AG04450 (cell line): ENCODE measurements at places on chromosomes 3 and 15.

GRCh38 chr15:92462424-92463125 is 68.9 kb downstream of the ST8SIA2 start:
- no peak for DNase-seq

DNA sequence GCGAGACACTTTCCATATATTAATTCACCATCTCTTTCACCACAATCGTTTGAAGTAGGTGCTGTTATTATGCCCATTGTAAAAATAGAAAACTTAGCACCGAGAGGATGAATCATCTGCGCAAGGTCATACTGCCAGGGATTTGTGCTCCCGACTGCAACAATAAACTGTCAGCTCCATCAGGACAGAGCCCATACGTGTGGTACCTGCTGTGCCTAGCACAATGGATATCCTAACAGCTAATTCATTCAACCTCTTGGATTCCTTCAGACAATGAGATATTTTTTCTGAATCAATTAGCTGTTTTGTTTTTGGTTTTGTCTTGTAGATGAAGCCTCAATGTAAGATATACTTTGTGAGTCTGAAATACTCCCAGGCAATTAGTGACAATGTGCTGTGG is 32.3 kb upstream of the PROK2 start:
- DNase-seq: no peak

DNA sequence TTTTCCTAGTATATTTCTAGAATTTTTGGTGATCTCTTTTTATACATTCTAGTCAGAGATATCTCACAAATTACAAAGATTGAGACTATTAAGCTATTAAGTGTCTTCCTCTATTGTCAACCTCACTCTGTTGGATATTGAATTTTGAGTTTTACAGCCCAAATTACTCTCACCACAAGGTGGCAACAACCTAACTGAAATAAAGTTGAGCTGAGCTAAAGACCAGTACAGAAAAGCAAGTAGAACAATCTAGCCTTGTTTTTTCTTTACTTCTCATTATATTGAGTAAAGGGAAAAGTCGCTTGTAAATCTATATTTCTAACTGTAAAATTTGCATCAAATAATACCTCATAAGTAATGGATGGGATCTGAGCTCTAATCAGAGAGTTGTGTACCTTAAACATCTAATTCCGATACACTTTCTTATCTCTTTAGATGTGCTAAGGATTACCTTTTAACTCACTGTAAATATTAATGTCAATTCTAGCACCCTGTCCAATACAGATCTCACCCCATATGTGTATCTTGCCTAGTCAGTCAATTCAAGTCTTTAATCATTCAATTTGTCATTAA is 13.6 kb upstream of the COMMD2 start:
- no peak for DNase-seq

DNA sequence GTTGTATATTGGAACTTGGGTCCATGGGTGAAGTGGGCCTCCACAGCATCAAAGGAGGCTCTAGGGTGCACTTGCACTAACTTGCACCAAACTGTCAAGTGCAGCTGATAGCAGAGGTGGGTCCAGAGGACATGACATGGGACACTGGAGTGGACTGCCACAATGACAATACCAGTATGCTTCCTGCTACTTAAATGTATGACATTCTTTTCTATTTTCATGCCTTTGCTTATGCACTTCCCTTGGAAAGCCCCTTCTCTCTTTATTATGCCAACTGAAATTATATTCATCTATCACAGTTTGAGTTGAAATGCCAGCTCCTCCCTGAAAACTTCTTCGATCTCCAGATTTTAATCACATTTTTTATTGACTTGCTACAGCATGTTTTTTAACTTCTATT is 101.8 kb downstream of the CFAP20DC start:
- DNase-seq: no peak

DNA sequence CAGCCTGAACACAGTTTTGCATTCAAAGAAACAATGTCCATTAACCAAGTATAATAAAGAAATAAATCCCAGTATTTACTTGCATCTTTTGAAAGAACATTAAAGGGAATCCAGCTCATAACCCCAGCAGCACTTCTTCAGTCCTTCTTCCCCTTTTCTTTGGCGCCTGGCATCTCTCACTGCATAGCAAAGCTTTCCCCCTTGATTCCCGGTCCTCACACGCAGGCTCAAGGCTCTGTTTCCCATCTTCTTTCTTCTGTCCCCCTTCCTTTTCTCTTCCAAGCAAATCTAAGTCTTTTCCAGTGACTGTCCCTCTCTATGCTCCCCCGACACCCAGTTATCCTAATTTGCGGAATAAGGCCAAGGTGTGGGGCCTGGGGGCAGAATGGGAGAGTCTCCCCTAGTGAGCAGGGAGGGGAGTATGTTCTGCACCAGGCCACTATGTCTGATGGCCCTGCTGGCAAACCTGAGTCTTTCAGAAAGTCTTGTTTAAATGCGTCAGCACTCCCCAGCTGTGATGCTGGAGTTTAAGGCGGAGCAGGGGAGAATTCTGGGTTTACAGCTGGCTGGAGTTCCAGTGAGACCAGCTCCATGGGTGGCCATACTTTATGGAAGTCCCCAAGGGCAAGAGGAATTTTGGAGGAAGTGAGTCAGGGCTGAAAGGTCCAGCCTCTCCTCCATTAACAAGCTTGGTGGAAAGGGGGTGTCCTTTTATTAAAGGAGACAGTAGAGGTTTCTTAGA is 42.1 kb downstream of the GOLGA6A start:
- DNase-seq: peak; percentile 73

DNA sequence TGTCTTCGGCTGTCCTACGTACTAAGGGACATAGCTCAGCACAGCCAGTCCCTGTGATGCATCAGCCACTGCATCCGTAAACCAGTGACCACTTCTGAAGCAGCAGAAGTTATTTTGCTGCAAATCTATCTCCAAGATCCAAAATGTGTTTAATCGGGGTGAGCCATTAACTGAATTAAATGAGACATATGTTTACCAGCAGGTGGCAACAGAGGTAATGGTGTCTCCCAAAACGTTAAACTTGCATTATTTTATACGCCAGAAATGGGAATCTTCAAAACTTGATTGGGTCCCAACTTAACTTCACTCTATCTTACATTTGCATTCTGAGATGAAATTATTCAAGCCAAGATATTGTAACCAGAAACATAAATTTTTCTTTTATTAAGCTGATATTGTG is 75.3 kb upstream of the BOC start:
- no peak for DNase-seq

DNA sequence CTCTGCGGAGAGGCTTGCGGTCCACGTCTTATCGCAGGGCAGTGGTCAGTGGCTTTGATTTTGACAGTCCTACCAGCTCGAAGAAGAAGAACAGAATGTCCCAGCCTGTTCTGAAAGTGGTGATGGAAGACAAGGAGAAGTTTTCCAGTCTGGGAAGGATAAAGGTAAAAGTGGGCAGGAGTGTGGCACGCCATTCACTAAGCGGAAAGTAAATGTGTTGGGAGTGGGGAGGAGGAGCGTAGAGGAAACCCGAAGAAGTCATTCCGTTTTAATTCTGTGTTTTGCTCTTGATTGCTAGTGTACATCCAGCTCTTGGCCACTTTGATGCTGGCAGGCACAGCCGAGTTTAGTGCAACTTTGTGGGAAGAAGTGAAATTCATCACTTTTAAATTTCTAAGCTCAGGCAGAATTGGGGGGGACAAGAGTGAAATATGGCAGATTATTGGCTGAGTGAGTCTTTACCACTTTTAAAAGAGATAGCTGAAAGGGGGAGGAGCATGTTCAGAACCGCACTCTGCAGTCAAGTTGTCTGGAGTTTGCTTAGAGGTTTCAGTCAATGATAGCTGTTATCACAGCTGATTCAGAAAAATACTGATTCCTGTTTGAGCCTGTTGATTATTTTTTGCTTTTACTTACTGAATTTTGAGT is 1.8 kb downstream of the ARHGEF26 start:
- no peak for DNase-seq

DNA sequence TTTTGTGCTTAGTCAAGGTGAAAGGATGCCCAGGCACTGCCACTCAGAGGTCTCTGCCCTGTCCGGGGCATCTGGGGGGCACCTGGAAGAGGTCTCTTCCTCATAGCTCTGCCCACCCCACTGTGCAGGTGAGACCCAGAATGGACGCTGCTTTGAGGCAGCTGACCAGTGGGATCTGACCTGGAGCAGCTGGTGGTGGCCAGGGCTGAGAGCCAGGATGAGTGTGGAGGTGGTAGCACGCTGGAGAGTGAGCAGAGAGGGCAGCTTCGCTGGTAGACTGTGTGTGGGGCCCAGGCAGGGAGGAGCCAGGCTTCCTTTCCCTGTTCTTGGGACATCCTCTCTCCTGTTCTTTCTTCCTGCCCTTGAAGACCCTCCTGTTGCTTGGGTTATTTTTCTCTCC is 32.2 kb upstream of the PLA2G4E start:
- DNase-seq: no peak

GRCh38 chr3:184805351-184806038 is 6.5 kb upstream of the VPS8 start:
- DNase-seq: no peak

DNA sequence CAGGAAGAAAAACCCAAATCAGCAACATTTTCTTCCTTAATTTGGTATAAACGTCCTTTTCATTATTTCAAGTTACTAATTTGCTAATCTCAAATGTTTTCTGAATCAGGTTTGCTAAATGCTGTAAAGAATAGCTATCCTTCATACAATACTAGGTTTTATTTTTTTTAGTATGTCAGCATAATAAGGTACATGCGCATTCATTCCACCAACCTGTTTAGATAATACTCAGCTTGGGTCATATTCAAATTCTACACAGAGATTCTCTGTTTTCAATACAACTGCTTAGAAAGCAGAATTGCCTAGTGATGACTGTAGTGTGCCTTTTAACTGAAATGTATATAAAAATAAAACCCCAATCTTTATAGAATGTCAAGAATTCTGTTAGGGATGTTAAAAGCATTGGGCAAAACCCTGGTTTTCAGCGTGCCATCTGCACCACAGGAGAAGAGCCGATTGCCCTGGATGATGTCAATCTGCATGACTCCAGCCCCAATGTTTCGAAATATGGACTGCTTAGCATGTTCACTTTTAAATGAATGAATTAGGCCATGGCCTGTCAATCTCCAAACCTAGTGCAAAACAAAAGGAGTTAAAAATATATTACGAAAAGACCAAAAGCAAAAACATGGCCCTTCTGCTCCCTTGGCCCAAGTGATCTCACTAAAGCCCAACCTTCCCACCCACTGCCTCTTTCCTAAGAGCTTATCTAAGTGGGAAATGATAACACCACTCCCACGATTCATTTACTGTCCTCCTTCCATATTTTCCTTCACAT is 107.4 kb downstream of the GLDN start:
- DNase-seq: no peak

GRCh38 chr3:141394560-141394959 is 26.3 kb downstream of the ZBTB38 start:
- no peak for DNase-seq

DNA sequence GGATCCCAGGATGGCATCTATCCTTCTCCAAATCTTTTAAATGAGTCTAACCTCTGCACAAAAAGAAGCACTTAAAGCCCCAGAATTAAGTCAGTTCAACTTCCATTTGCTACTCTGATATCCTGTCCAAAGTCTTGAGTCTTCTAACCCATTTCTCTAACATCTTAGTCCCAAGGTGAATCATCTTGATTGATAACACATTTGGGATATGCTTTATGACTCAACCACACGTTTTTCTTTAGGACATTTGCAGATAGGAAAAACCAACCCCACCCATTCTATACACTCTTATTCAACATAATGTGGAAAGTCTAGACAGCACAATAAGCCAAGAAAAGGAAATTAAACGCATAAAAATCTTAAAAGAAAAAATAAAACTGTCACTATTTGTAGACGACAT is 18.8 kb upstream of the TEX9 start:
- DNase-seq: no peak

DNA sequence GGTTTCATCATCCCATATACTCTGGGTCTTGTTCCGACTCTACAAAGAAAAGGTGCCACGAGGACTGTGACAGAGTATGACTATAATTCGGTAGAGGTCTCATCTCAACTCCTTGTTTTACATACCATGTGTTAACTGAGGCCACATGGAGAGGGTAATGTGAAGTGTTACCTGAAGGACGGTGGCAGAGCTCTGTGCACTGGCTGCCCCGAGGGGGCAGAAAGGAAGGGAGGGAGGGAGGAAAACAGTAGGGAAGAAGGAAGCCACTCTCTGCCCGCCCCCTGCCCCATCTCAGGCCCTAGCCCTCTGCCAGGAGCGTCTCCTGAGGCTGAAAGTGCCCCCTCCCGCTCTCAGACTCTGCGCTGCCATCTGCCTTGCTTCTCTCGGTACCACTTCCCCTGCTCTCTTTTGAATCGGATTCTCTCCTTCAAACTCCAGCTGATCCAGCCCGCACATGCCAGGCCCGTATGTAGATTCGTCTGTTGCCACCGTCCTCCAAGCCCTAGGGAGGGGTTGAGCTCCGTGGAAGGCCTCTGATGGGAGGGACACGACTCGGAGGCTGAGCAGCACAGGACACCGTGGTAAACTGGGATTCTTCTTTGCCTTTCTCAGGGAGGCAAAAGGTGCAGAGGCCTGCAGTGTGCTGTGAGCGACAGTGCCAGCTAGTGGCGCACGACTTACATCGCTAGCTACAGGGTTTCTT is 70.5 kb upstream of the ATP10A start:
- peak; percentile 57 for DNase-seq

DNA sequence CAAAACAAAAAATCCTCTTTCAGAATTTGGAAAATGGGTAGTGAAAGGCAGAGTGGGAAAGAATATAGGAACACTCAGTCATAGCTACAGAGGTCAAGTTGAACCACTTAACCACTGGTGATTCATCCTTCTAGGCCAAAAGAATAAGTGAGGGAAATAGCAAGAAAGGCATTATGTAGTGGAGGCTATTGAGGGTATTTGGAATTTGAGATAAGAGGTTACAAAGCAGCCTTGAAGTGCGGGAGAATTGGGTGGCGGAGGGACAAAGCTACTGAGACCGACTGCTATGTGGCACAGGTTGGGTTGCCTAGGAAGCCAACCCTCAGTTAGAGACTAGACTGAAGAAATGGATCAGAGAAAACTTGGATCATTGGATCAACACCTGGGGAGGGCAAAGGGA is 109.5 kb downstream of the SYNPR start:
- DNase-seq: no peak

- no peak for DNase-seq
These were observed 63.2 kb upstream of the RAD18 start for GRCh38 chr3:9026320-9027045.

DNA sequence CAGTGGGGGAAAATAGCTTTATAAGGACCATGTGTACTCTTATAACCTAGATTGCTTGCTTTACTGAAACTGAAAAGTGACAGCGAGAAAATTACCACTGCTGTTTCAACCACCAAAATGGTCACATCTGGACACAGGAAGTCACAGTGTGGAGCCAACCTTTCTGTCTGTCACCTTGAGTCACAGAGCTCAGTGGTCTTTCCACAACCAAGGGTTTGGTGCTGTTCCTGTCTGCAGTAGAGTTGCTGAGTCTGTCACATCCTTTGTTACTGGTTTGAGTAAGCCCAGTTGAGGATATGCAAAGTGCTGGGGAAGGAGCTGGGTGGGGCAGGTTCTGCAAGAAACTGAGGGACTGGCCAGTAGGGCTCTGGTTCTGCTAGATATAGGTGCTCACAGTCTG is 139.1 kb upstream of the EIF1B start:
- no peak for DNase-seq
